ENCODE measurements at places on chromosomes 3 and 15. TPM values are rescaled to one million over a fixed set of nuclear protein-coding genes. Genes with fewer than 3 reads are reported as not detected.

Gene PML
- 52.2 TPM for total RNA-seq

Gene WNT5A
- 0.54 TPM for total RNA-seq

Gene C2CD4B
- total RNA-seq: 0.26 TPM

Gene NOX5
- 0.26 TPM for total RNA-seq

Gene ANAPC13
- total RNA-seq: 68.8 TPM

Gene TBL1XR1
- total RNA-seq: 192 TPM

Gene SERINC4
- total RNA-seq: not detected

Gene RTP1
- not detected for total RNA-seq

Gene CFAP91
- total RNA-seq: 0.90 TPM

Gene SPESP1
- not detected for total RNA-seq

Gene RHCG
- 3.0 TPM for total RNA-seq

Gene P3H2
- 82.2 TPM for total RNA-seq

Gene ZFAND6
- 73.0 TPM for total RNA-seq

Gene PDZRN3
- not detected for total RNA-seq

Gene CYP11A1
- total RNA-seq: 0.57 TPM

Gene C3orf22
- total RNA-seq: not detected

Gene TLR9
- total RNA-seq: not detected

Gene SPINK8
- total RNA-seq: not detected

Gene B3GALNT1
- 31.1 TPM for total RNA-seq

Gene RASGRP1
- total RNA-seq: 0.51 TPM

Gene SMCO1
- not detected for total RNA-seq

Gene VIPR1
- total RNA-seq: 0.41 TPM
